ENCODE measurements at places on chromosomes 4 and X.

GRCh38 chr4:110597582-110597981 is 25.3 kb downstream of the PITX2 start:
- DNase-seq = no peak

- no peak for DNase-seq
Measured at GRCh38 chr4:128796934-128797333, 12.6 kb upstream of the JADE1 start.

DNA sequence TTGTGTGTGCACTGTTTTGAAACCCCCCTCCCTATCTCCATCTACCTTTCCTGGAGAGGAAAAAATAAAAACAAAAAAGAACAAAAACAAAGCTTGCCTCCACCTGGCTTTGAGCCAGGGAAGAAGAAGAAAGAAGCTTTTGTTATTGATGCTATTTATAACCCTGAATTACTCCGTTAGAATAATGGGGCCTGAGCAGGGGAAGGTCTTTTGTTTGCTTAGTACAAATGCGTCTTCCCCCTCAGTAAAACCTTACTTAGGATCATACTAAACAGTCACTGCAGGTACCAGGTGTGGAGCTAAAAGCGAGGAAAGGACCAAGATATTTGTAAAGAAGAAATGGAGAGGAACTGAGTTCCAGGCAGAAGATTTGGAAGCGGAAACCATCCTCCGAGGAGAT is 352.1 kb downstream of the KCNIP4 start:
- no peak for DNase-seq

DNA sequence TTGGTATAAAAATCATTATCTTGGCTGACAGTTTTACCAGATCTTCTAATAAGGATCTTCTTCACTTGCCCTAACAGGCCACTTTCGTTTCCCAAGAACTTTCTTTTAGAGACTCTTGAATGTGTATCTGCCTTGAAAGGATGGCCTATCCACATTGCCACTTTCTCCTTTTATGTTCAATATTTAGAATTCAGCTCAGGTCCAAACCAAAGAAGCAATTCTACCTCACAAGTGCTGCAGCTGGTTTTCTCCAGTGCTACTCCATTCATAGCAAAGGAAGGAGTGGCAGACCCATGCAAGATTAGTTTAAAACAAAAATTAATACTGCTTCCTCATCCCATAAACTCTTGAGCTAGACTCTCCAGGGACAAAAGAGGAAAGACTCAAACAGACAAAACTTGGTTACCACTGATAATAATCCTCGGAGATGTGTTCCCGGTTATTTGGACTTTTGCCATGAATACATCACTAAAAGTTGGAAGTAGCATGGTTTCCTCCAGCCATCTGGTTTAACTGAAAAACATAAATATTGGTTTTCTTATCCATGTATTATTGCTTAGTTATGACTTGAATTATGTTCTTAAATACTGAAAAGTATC is 401.8 kb downstream of the PABPC4L start:
- DNase-seq = no peak

DNA sequence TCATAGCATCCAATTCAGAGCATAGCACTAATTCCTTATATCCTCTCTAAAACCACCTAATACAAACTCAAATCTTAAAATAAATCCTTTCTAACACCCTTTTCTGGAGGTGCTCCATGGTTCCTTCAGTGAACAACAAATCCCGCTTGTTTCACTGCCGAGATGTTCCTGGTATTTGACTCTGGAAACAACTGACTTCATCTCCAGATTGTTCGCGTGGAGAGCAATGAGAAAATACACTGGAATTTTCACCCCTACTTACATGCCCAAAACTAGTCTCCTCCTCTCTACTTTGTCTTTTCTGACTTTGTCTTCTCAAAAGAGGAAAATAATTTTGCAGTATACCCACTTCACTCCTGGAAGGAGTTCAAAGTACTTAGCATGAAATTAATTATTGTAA is 129.0 kb downstream of the PLS3 start:
- DNase-seq = no peak

- no peak for DNase-seq
Measured at GRCh38 chr4:2781911-2782310, 11.0 kb upstream of the SH3BP2 start.

DNA sequence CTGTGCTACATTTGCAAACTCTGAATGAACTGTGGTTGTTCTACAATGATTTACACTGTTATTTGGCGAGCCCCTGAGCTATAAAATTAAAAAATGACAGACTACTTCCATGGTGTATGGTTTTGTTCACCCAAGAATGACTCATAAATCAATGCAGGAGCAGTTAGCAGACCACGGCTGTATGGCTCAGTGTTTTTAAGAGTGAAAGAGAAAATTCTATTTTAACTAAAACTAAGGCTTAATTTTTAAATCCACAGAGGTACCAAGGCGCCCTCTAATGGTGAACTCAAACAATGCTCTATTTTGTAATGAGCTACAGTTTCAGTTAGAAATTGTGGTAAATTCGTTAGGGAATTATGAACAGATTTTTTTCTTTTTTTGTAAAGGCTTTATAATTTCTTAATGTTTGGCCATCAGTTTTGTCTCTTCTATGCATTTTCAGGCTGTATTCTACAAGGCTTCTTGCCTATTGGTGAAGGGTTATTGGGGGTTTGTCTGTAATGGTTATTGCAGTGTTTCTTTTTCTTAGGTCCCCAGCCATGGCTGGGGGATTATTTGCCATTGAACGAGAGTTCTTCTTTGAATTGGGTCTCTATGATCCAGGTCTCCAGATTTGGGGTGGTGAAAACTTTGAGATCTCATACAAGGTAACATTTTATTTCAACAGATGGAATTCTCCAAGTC is 32.5 kb downstream of the HMGB2 start:
- DNase-seq = no peak

DNA sequence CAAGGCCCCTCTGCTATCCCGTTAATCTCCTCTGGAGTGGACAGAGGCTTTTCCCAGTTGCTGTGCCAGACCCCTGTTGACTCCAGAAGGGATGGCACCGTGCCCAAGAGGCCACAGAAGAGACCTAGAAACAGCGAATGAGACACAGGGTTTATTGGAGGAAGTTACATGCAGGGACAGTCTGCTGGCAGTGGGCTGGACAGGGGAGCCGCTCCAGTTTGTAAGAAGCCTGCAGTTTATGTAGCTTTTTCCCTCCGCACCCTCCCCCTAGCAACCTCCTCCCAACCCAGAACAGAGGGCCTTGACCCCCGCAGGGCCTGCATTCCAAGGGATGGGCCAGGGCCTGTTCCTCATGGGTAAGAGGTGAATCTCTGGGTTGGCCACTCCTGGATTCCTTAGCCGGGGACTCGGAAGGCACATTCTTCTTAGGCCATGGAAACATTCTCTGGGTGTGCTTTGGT is 216.8 kb upstream of the PSAPL1 start:
- DNase-seq = peak; percentile 37

Data from body of pancreas (tissue), 4 donors.